ENCODE measurements at places on chromosomes 5 and 9.
A peak's percentile ranks its signal among the peaks of the same experiment; 100 is the strongest.

- DNase-seq = no peak
Observed at GRCh38 chr5:74476819-74477453, 163.6 kb downstream of the ENC1 start.

GRCh38 chr9:38416461-38416860 is 7.8 kb downstream of the IGFBPL1 start:
- no peak for DNase-seq

- no peak for DNase-seq
Observed at GRCh38 chr5:162503796-162504195, 436.2 kb downstream of the GABRG2 start.

DNA sequence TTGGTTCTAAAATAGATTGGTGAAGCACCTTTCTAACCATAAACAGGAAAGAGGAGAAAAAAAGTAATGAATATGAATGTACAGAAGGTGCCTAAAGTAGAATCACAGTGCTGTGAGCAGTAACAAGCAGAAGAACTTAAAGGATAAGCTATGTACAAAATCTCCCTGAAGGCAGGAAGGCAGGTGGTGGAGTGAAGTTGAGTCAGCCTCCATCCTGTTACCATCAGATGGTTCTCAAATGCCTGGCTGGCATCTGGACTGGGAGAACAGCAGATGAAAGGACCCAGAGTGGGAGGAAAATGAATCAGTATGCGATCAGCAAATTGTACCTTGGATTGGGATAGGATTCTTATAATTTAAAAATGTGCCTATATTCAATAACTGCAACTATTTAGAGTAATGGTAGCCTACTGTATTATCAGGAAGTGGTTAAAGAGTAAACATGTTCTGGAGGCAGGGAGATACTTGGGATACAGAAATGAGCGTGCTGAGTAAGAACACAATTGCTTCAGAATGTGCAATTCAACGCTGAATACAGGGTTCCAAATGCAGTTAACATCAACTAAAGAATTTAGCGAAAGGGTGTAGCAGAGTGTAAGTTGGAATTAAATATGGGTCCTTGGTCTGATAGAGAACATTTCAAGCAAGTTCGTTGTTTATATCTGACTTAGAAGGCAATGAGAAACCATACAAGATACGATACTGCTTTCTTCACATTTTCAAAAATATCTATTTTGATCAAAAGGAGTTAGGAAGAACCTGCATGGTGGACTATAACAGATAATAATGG is 21.1 kb upstream of the FER start:
- DNase-seq = peak; percentile 13

- no peak for DNase-seq
Observed at GRCh38 chr9:137530331-137530730, 19.9 kb downstream of the PNPLA7 start.

DNA sequence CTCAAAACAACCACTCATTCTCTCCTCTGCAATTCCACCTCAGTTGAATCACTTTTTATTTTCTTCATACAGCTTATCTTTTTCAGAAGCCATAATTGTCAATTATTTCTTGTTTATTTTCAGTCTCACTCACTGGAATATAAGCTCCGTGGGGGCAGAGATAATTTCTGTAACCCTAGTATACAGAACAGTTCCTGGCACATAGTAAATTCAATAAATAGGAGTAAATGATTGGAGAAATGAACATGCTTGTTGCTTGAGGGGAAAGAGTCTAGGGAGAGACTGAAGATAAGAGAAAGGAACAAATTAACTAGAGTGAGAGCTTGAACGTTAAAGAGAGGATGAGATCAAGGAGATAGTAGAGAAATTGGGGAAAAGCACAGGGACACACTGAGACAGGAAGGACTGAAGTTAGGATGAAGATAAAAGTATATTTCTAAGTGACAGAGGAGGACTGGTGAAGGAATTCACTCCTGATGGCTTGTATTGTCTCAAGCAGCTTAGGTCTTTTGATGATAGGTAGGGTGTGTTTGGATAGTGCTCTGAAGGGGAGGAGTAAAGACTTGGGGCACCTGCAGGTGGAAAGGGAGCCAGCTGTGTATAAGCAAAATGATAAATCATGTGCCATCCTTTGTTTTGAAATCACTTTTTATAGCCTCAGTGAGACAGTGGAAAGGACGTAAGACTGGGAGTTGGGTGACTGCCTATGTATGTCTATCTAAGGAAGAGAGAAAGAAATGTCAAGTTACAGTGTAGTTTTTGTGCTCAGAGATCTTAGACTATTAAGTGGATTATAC is 2.2 kb downstream of the NAA35 start:
- no peak for DNase-seq

GRCh38 chr5:16135506-16135905 is 44.1 kb downstream of the MARCHF11 start:
- no peak for DNase-seq

DNA sequence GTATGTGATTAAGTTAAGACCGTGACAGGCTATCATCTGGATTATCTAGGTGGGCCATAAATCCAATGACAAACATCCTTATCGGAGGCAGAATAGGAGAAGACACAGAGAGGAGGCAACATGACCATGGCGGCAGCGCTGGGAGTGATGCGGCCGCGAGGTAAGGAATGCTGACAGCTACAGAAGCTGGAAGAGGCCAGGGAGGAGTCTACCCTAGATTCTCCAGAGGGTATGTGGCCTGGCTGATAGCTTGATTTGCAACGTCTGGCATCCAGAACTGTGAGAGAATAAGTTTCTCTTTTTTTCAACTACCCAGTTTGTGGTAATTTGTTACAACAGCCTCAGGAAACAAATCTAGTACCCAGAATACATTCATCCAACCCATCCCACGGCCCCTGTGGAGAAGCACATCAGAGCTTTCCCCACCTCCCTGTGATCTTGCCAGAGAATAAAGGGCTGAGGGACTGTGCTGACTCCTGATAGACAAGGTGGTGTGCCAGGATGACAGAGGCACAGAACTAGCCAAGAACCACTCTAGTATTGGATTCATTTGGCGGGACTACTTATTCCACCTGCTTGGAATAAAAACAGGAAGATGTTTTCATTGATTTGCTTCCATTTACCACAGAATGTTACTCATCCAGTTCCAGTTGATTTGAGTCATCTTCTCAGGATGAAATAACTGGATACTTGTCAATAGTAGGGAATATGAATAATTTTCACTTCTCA is 187.4 kb downstream of the MAN2A1 start:
- no peak for DNase-seq

Measured in DMS 273 treated with DMSO at 0.1 percent for 48 hours (cell line).